ENCODE measurements at places on chromosomes 11 and 22.
A peak's percentile ranks its signal among the peaks of the same experiment; 100 is the strongest.

DNA sequence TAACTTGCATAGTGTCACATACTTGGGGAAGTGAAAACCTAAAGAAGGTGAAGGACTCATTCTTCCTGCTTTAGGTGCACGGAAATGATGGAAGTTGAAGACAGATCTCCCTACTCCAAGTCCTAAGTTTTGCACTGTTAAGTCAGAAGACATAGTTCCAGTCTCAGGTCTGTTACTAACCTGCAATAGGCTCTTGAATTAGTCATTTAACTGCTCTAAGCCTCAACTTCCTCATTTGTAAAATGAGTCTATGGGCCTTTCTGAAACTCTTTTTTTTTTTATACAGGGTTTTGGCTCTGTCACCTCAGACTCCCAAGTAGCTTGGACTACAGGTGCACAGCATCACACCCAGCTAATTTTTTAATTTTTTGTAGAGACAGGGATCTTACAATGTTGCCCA, 30.8 kb upstream of the POU2AF1 start:
- DNase-seq, result no peak

DNA sequence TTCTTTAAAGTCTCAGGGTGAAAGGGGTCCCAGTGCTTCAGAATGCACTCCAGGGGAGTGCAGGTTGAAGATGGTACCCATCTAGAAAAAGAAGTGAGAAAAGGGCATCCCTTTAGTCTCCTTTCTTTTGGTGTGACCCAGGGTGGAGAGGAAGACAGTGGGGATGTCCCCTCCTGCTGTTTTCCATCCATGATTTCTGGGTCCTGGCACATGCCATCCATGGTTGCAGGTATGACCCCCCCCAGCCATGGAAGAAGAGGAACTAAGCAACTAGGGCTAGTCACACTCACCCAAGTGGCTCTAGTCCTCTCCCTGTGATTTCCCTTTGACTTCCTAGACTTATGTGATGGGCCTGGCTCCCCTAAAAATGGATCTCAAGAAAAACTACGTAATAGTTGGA, 15.9 kb upstream of the EI24 start:
- no peak for DNase-seq

GRCh38 chr11:3191586-3192324, 26.6 kb upstream of the OSBPL5 start:
- DNase-seq, result no peak

DNA sequence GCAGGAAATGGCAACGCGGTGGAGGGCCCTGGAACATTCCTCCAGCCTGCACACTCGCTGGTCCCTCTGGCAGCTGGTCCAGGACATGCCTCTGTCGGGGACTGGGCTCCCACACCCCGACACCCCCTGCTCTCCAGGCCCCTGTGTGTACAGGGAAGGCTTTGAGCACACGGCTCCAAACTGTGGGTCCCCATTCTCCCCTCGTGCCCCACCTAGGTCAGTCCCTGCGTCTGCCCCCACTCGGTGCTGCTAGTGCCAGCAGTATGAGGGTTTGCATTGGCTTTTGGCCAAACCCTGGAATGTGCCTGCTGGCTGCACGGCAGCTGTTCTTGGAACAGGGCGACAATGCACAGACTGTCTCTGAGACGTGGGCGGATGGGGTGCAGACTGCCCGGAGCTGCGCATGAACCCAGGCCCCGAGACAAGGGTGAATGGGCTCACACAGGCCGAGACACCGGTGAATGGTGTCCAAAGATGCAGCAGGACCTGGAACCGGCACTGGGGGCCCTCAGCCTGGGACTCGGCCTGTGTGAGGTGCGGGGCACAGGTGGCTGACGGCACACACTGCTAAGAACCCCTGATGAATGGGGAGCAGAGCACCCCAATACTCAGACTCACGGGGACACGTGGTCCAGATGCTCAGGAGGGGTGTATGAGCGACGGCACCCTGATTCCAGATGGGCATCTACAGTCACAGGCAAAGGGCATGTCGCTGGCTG, 7.5 kb upstream of the SYT8 start:
- no peak for DNase-seq

GRCh38 chr11:120179057-120179672, 31.7 kb upstream of the OAF start:
- DNase-seq, result no peak

DNA sequence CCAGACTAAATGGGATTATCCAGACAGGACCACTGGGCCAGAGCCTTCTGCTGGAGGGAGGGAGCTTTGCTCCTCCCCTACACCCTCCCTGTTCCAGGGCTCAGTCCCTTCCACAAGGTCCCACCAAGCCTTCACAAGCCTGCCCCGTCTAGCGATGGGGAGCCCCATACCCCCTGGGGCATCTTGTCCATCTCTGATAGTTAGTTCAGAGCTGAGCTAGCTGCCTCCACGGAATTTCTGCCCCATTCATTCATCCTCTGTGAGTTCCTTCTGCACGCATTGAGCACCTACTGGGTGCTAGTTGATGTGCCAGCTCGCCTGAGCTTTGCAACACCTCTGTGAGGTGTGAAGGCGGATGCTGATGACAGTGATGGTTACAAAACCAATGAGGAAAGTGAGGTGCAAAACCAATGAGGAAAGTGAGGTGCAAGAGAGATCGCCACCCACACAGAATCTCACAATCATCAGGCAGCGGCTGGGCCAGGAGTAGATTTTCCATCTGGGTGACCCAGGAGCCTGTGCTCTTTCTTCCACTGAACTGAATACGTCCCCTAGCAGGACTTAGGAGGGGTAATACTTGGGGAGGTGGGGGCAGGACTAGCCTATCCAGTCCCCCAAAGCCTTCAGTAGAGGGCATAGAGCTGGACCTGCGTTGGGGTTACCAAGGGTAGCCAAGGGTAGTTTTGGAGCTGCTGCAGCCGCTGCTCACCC, 21.5 kb upstream of the CBX7 start:
- DNase-seq, result no peak

GRCh38 chr22:40007853-40008710, 13.3 kb downstream of the FAM83F start:
- DNase-seq, result no peak

- DNase-seq, result no peak
Measured at GRCh38 chr11:1640076-1640946, 10.7 kb downstream of the KRTAP5-5 start.

- no peak for DNase-seq
Measured at GRCh38 chr11:76209973-76210930, 4.0 kb upstream of the WNT11 start.

DNA sequence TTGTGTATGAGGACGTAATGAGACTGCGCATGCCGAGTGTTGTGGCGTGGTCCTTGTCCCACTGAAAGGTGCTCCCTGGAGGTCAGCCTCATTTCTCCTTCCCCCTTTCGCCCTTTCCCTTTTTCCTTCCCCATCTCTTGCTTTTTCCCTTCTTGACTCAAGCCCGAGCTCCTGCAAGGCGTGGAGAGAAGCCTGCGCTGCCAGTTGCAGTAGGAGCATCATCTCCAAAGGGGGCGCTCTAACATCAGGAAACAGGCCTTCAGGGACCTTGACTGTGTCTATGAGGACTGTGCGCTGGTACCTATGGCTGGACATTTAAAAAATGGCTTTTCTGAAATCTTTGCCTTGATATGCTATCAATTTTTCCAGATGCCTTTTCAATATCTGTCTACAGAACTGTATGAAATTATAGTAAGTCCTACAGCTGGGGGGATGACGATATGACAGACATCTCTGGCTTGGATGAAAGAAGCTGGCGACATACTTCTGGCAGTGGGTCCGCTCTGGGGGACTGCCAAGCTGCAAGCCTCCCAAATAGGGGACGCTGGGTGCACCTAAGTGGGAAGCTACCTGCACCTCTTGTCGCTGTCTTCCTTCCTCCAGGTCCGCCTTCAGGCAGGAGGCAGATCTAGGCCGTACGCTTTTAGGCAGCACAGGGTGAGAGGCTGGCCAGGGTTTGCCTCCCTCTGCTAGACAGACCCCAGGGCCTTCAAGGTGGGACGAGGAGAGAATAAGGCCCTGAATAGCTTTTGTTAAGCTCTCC, 96.5 kb downstream of the NXPE2 start:
- no peak for DNase-seq

- no peak for DNase-seq
Measured at GRCh38 chr22:46275455-46276122, 7.8 kb downstream of the TTC38 start.

- DNase-seq, result peak; percentile 20
Measured at GRCh38 chr11:131408025-131408640, 37.7 kb downstream of the NTM start.

GRCh38 chr11:4932751-4933150, 8.6 kb upstream of the OR51G1 start:
- DNase-seq, result no peak

GRCh38 chr11:57640068-57640800, 9.5 kb downstream of the YPEL4 start:
- DNase-seq, result no peak

- DNase-seq, result no peak
Measured at GRCh38 chr11:120061761-120062560, 76.0 kb downstream of the TRIM29 start.

GRCh38 chr11:93216511-93217101, 18.8 kb upstream of the SLC36A4 start:
- DNase-seq, result no peak

DNA sequence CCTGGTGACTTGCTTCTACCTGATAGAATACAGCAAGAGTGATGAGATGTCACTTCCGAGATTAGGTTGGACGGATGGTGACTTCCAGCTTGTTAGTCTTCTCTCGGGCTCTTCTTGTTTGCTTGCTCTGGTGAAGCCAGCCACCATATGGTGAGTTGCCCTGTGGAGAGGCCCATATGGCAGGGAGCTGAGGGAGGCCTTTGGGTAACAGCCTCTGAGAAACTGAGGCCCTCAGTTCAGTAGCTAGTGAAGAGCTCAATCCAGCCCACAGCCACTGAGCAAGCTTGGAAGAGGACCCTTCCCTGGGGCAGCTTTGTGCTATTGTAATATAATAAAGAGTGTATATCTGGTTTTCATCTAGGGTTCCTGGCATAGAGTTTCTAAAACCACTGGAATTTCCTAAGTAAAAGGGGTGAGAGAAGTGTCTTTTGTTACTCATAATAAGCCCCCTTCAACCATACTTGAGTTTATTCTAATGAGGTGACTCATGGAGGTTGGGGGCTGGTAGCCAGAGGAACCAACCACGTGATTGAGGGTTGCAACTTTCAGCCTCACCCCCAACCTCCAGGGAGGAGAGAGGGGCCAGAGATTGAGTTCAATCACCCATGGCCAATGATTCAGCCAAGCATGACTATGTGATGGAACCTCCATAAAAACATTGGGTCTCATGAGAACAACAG, 8.0 kb upstream of the TPCN2 start:
- no peak for DNase-seq

- no peak for DNase-seq
Measured at GRCh38 chr11:75461151-75461550, 28.1 kb upstream of the KLHL35 start.

DNA sequence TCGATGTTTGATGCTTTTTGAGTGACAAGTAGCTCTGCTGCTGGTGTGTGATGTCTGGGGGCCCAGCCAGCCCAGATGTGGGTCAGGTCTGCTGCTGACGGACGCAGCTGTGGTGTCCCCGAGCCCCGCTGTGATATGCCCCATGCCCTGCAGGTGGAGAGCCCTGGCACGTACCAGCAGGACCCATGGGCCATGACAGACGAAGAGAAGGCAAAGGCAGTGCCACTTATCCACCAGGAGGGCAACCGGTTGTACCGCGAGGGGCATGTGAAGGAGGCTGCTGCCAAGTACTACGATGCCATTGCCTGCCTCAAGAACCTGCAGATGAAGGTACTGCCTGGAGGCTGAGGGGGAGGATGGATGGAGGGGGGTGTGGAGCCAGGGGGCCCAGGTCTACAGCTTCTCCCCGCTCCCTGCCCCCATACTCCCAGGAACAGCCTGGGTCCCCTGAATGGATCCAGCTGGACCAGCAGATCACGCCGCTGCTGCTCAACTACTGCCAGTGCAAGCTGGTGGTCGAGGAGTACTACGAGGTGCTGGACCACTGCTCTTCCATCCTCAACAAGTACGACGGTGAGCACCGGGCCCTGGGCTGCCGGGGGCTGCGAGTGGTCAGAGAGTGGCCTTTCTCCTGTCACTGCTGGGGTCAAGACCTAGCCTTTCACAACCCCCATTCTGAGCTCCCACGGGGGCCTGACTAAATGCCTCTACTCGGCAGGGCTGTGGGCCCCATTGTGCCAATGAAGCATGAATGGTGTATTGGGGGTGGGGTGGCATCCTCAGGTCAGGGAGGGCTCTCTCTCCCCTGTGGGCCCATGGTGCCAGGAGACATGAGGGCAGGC, 7.3 kb downstream of the AIP start:
- no peak for DNase-seq

DNA sequence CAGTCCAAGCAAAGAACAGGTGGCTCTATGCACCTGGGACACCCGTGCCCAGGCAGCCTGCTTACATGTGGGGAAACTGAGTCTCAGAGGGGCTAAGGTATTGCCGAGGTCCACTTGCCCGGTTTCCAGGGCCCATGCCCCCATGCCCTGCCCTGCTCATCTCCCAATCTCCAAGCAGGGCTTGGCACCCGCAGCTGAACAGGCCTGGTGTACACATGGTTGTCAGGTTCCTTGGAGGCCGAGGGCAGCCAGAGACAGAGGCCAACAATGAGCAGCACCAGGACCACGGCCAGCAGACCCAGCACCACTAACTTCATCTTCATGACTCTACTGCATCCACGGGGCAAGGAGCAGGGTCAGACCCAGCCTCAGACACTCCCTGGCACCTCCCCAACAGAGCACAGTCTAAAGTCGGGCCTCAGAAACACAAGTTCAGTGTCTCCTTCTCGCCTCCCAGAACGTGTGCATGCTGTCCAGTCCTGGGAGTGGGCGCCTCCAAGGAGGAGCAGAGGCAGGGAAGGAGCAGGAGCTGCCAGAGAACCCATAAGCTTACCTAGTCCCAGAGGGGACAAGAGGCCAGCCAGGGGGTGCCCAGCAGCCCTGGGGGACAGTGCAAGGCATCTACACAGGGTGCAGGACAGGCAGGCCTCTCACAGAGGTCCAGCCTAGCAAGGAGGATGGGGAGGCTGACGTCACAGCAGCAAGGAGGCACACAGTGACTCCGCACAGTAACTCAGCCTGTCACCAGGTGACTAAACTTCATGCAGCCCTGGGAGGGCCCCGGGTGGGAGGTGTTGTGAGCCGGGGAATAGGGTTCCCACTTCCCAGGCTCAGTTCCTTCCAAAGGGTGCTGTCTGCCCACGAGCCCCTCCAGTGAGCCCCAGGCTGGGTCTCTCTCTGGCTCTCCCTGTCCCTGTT, 20.2 kb upstream of the RGL4 start:
- no peak for DNase-seq

- DNase-seq, result no peak
Measured at GRCh38 chr22:29971607-29972006, 88.6 kb downstream of the MTMR3 start.

- no peak for DNase-seq
Measured at GRCh38 chr11:29162491-29162890, 854.3 kb downstream of the KCNA4 start.

Measured in Panc1 (cell line).